ENCODE measurements at places on chromosomes 2 and 18.

DNA sequence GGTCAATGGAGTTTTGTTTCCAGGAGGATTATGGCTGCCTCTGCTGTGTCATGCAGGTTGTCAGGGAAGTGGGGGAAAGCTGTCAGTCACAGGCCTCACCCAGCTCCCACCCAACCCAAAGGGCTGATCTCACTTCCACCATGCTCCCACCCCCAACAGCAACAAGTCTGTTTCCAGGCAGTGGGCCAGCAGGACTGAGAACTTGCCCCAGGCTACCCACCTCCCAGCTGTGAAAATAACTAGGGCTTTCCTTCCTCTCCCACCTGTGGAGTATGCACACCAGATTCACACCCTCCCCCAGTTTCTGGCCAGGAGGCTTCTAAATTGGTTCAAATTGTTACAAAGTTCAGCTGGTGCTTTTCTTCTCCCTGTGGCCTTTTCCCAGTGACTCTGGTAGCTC lies 95.6 kb upstream of the ACVR1 start:
- no peak for DNase-seq

- no peak for DNase-seq
These were observed 46.3 kb downstream of the LTBP1 start for GRCh38 chr2:32993005-32993539.

GRCh38 chr2:62306751-62307468 lies 111.0 kb downstream of the B3GNT2 start:
- DNase-seq, result peak; percentile 29

DNA sequence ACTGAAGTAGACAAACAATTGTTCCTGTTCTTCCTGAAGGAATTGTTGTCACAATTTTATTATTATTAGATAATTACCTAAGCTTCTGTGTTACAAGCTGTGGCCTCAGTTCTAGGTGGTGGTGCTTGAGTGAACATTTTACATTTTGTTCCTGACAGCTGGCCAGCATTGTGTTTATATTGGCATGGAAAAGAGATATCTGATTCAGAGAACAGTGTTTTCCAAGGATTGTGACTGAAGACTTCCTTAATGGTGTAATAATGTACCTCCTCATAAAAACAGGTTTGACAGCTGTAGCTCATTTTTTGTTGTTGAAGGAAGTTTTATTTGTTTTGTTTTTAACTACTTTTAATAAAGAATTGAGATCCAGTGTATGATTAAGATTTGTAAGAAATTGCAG lies 95.2 kb downstream of the EPB41L5 start:
- no peak for DNase-seq

DNA sequence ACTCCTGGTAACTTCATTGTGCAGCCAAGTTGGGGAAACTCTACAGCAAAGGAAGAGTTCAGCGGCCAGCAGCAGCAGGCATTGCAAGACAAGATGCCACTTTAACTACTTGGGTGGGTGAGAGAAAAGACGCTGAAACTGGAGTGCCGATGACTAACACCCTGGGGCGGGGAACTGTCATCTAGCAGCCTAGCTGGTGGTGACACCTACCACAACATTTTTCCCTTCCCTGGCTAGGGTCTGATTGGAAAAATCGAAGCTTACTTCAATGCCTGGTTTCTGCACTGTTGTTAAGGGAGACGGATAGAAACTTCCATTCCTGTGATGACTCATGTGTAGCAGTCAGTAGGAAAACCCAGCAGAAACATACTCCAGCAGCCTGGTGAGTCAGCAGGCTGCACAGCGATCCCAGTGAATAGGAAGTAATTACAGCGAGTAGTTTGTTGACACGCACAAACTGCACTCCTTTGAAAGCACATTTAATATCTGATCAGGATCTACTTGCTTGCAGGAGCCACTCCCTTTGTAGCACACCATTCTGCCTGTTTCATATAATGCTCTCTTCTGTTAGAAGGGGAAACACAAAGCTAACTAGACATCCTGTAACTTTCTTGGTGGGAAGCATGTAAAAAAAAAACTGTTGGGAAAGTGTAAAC lies 62.1 kb upstream of the MAPRE2 start:
- DNase-seq, result peak; percentile 61
